BE2C (cell line): ENCODE measurements at places on chromosomes 7 and 10.

DNA sequence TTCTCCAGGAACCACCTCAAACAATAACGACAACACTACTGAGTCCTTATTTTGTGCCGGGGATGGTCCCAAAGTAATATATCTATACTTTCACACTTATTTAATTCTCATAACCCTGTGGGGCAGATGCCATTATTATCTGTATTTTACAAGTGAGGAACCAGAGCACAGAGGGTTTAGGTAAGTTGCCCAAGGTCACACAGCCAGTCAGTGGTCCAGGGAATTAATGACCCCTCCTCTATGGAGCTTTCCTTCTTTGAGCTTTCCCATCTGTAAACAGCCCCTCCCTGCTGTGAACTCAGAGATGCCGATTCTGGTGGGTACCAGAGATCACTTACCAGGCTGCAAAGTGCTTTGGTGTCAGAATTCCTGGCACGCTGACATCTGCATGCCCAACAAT lies 105.7 kb downstream of the C10orf105 start:
- no peak for DNase-seq

DNA sequence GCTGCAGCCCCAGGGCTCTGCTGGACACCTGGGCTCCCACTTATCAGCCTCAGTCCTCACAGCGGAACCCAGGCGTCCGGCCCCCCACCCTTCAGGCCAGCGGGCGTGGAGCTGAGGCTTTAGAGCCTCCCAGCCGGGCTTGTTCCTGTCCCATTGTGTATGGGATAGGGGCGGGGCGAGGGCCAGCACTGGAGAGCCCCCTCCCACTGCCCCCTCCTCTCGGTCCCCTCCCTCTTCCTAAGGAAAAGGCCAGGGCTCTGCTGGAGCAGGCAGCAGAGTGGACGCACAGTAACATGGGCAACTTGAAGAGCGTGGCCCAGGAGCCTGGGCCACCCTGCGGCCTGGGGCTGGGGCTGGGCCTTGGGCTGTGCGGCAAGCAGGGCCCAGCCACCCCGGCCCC lies 2.7 kb downstream of the NOS3 start:
- no peak for DNase-seq

- DNase-seq, result no peak
Measured at GRCh38 chr10:21527598-21528235, 2.2 kb upstream of the SKIDA1 start.

GRCh38 chr10:69573056-69573806 lies at the start of gene NEUROG3:
Gene NEUROG3, minus strand, starts transcription at chr10:69573422. Its CDS starts 379 bp downstream, at chr10:69573043.
- DNase-seq, result no peak

- no peak for DNase-seq
Measured at GRCh38 chr7:101527844-101528667, 101.0 kb downstream of the MYL10 start.

GRCh38 chr7:55325371-55325792 lies 39.8 kb upstream of the LANCL2 start:
- DNase-seq, result no peak

DNA sequence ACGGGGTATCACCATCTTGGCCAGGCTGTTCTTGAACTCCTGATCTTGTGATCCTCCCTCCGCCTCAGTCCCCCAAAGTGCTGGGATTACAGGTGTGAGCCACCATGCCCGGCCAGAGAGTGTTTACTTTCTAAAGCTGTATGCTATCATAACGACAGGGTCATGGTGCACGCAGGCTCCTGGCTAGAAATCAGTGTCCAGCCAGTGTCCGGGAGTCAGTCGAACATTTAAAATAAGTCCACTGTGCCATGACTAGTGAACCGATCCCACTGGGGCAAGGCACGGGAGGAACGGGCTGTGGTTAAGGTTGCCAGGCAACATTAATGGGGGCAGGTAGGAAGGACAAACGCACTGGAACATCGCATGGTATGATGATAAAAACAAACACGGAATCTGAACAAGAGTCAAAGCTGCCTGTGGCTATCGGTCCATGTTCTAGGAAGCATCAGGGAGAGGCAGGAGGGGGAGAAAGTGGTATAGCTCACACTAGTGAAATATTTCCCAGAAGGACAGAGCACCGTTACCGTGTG lies 89.0 kb upstream of the SEPHS1 start:
- no peak for DNase-seq

GRCh38 chr10:78959924-78960285 lies 108.9 kb upstream of the ZMIZ1 start:
- DNase-seq, result no peak

DNA sequence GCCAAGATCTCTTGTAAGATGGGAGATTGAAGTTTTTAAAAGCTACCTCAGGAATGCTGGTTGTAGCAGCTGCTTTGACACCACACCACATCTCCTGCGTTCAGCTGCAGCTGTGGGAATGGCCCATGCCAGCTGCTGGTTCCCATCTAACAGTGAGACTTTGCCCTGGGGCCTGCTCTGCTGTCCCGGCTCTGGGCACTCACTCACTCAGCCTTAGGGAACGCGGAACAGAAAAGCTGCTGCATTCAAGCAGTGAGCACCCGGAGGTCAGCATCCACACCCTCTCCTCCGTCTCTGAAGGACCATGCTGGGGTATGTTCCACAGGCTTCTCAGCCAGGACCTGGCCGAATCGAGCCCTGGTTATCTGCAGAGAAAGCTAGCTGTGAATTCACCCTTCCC lies 197.1 kb upstream of the CXCL12 start:
- no peak for DNase-seq

GRCh38 chr10:12681252-12681651 lies 320.3 kb downstream of the CCDC3 start:
- DNase-seq, result no peak
